HT-29 (cell line): ENCODE measurements at places on chromosomes 6 and 20. TPM values are rescaled to one million over a fixed set of nuclear protein-coding genes. Genes with fewer than 3 reads are reported as not detected.

NKX2-4 gene
- not detected in 2 replicates for total RNA-seq

SLC39A7 gene
- total RNA-seq, result 131 and 147 TPM in 2 replicates

CBLN4 gene
- total RNA-seq, result not detected in 2 replicates

RWDD1 gene
- 9.1 and 15.4 TPM in 2 replicates for total RNA-seq

EIF2S2 gene
- 64.7 and 74.5 TPM in 2 replicates for total RNA-seq

PRDM13 gene
- not detected in 2 replicates for total RNA-seq

UST gene
- total RNA-seq, result 3.1 and 3.7 TPM in 2 replicates

EEF1A2 gene
- 29.8 and 38.0 TPM in 2 replicates for total RNA-seq

DNA sequence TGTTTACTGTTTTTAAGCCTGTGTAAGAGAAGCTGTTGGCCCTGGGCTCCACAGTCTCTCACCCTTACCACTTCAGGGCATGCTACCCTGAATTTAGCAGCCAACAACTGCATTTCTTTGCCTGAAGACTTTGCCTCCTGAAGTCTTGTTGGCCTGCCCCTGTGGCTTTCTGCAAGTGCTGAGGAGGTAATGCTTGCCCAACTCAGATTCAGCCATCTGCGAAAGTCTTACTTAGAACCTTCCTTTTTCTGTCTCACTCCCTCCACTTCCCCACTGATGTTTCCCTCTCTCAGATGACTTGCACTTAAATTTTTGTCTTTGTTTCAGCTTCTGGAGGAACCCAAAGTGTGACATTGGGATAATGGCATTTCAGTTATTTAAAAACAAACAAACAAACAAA is 11.8 kb upstream of the IBTK start:
- DNase-seq, result no peak

DNA sequence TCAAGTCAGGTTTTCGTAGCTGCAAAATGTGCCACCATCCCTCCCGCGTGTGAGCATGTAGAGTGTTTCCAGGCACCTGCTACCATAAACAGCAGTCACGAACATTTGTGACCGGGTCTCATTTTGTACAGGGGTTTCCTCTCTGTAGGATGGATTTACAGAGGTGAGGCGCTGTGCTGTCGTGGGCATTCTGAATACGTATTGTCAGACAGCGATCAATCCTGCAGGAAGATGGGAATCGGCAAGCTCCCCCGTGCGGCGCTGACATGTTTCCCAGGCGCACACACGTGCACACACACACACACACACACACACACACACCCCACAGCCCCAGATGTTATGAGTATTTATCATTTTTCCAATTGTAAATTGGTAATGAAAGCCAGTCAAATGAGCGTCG is 15.8 kb downstream of the ANKRD60 start:
- no peak for DNase-seq

- no peak for DNase-seq
These were observed 831.2 kb downstream of the KIF16B start for GRCh38 chr20:15742087-15742486.

DNA sequence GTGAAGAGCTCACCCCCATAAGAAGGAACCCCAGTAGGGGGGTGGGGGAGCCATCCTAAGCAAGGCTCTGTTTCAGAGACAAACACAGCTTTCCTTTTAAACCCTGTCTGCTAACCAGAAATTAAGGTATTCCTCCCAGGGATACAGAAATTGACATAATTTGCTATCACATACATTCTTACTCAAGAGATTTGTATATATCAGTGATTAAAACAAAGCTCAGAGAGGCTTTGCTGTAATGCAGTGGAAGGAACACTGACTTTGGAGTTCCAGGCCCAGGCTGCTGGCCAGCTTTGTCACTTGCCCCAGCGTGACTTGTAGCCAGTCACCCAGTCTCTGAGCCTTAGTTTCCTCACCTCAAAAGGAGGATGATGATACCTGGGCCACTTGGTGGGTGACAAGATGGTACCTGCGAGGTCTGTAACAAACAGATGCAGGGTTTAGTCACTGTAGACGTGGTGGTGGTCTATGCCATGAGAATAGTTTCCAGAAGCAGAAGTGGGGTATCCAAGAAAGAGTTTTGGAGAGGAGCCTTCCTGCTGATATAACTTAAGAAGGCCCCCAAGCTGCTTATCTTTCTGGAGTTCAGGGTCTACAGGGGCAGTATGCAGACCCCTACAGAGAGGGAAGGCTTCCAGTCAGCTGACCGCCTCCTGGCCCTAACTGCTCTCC is 3.2 kb upstream of the FOXF2 start:
- no peak for DNase-seq

GRCh38 chr20:6784210-6784631 is 16.7 kb downstream of the BMP2 start:
- DNase-seq, result peak; percentile 72

GRCh38 chr6:36033935-36034334 is 6.3 kb downstream of the MAPK14 start:
- no peak for DNase-seq

GRCh38 chr6:149711711-149712110 is 6.2 kb downstream of the LATS1 start:
- DNase-seq, result no peak

DNA sequence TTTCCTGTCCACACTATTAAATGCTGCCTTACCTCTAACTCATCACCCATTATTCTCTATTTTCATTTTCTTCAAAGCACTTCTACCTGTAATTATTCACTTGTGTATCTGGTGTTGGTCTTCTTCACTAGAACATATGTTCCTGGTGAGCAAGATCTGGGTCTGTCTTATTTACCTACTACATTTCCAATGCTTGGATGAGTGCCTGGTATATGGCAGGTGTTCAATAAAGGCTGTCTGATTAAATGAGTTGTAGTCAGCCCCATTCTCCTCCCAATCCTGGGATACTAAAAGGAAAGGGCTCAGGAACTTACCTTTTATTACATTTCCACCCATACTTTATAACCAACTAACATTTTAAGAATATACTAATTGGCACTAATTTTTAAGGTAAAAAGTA is 61.0 kb downstream of the CEP162 start:
- no peak for DNase-seq

GRCh38 chr20:48661575-48662455 is 166.0 kb downstream of the PREX1 start:
- DNase-seq, result no peak

- DNase-seq, result peak; percentile 75
These were observed 698 bp downstream of the FAM210B start for GRCh38 chr20:56359212-56360132.

DNA sequence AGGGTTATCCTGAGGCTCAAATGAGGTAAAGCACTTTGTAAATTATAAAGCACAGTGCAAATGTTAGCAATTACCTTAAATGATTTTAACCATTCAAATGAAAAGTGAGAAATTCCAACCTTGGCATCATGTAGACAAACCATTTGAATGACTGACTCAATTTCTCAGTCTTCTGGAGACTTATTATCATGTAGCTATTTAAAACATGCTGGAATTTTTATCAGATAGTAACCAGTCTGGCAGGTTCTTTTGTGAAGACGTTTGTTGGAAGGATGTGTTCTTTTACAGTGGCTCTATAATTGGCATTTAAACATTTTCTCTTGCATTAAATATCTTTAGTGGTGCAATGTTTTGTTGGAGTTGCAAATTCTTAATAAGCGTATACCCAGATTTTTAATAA is 386.6 kb downstream of the NKAIN2 start:
- no peak for DNase-seq

DNA sequence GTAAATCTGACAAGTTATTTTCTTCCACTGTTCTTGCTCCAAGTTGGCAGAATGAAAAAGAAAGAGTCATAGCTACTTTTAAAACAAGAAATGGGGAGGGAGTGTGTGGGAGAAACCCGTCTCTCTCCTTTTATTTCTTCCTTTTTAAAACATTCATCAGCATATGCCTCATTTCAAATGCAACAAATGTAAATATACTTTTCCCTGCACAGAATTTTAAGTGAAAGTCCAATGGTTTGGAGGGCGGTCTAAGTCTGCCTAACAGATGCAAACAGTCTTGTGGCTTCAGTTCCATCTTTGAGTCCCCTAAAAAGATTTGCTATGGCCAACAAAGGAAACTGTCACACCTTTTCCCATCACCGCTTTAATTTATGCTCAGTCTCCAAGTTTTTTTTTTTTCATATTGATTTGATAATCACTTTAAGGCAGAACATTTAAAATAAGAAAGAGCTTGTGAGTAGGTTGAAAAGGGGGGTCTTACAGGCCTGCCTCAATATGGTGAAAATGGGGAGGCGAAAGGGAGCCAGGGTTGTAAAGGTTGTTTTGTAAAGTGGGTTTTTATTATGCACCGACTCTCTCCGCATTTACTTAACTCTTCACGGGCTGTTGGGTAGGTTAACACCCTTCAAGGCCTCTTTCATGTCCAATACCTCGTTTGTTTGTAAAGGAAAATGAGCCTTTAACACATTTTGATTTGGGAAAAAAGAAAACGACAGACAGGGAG is 4.6 kb downstream of the TFAP2D start:
- no peak for DNase-seq

- no peak for DNase-seq
These were observed 72.4 kb downstream of the TRDN start for GRCh38 chr6:123564361-123564760.

DNA sequence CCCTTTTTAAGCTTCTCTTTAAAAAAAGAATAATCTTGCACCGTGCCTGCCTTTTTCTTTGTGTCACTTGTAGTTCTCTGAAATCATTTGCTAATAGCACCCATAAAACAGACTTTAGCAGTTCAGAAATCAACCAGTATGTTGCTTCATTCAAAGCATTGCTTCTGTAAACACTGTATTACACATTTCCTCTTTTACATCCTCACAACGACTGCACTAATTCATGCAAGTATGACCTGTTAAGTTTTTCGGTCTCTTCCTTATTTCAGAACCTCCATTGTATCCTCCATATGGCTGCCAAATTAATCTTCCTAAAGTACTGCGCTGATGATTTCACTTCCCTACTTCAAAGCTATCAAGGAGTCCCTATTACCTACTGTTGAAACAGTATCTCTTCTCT is 142.9 kb upstream of the RNF217 start:
- no peak for DNase-seq

GRCh38 chr6:3884007-3884745 is 35.0 kb downstream of the FAM50B start:
- DNase-seq, result peak; percentile 58

DNA sequence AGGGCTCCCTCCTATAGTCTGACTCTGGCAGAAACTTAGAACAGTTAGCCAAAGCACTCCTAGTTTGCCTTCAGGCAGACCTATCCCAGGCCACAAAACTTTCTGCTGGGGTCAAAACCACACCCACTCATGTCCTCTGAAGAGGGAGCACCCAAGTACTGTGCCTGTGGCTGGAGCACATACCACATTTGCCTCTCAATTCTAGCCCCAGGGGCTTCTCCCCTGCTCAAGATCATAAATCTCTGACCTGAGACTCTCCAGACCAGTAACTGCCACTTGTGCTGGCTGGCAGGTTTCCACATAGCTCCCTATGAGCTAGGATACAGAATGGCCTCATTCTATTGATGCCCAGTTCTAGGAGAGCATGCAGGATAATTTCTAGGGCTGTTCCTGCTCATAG is 781.0 kb downstream of the EYS start:
- DNase-seq, result no peak

DNA sequence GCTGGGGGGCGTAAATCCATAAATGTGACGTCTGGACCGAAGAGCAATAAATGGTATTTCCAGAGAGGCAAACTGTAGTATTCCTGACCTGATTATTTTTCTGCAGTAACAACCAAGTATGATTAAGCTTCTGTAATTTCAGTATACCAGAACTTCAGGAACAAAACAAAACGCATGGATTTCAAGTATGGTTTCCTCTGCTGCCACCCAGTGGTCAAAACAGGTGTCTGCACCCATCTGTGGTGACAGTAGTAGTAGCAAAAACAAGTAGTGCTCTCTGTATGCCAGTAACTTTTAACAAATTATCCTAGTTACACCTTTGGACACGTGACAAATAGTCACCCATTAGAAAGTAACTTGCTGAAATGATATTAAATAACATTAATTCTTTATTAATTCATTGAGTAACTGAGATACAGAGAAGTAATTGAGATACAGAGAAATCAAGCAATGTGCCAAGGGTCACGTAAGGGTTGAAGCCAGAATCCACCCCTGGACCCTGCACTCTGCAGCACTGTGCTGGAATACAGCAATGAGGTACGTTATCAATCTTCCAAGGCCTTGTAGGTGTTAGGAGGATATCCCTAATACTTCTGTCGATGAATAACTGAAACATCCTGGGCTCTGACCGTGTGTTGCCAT is 7.9 kb downstream of the CALHM4 start:
- peak; percentile 81 for DNase-seq

- peak; percentile 28 for DNase-seq
These were observed 903 bp downstream of the CNKSR3 start for GRCh38 chr6:154509421-154510143.

GRCh38 chr6:158661156-158661685 is 11.4 kb downstream of the SYTL3 start:
- peak; percentile 28 for DNase-seq

DNA sequence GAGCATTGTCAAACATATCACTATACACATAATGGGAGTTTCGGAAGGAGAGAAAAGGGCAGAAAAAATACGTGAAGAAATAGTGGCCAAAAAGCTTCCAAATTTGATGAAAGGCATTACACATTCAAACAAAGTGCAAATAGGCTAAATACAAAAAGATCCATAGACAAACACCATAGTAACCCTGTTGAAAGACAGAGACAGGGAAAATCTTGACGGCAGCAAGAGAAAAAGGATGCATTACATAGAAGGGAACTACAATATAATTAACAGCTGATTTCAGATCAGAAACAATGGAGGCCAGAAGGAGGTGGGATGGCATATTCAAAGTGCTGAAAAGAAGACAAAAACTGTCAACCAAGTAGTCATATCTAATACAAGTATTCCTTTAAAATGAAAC is 170.8 kb downstream of the MRPL14 start:
- no peak for DNase-seq

DNA sequence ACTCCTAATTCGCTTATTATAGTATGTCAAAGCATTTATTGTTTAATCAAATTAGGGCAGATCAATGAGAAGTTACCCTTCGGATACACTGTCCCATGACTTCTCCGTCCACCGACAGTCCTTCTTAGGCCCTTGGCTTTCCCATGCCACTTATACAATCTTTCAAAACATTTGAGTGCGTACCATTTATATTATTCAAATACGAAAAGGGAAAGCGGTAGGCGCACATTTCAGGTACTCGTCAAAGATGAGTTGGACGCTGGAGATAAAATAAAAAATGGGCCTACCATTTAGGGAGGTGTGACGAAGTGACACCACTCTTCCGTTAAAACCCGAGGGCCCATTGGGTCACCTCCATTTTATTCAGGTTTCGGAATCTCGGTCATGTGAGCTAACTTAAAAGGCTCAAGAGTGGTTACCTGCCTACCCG is 542 bp upstream of the AFG1L start:
- no peak for DNase-seq

DNA sequence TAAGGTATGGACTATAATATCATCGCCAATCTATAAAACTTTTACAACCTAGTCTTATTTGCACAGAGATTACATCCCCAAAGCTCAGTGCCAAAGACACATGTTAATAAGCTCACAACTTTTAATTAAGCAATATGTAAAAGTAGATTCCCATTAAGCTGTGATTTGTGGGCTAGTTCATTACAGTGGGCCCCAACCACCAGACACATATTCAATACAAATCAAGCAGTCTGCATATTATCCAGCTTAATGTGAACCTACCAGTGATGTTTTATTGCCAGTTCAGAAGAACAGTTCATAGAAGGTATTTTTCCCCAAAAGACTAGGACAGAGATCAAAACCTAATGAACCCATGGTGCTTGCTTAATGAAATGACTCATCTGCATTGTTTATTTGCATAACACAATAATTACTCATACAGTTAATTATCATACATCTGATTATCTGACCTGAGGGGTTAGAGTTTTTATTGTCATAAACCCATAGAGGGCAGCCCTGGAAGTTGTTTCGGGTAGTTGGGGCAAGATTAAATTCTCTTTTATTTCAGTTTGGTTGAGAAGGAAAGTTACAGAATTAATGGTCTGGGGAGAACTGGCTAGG is 831.0 kb downstream of the TFAP2A start:
- no peak for DNase-seq
